ENCODE measurements at places on chromosomes 2 and 18.
A peak's percentile ranks its signal among the peaks of the same experiment; 100 is the strongest.

DNA sequence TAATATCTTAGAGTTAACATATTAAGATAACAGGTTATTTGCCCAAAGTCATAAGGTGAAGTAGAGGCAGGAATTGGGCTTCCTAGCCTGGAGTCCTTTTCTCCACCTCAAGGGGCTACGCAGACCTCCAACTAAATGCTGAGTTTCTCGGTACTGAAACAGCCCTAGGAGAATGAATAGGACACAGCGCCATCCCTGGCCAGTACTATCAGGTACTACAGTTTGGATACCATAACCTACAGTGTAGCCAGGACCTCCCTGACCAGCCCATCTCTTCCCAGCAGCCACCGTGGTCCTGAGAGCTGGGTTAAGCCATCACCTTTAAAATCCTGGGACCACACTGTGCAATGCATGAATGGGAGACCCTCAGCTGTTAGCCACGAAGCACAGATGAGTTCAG, 15.7 kb downstream of the CASP8 start:
- no peak for DNase-seq

GRCh38 chr18:45517181-45517741, 98.0 kb upstream of the SLC14A2 start:
- no peak for DNase-seq

GRCh38 chr2:195808189-195808588, 151.2 kb downstream of the SLC39A10 start:
- DNase-seq, result no peak

DNA sequence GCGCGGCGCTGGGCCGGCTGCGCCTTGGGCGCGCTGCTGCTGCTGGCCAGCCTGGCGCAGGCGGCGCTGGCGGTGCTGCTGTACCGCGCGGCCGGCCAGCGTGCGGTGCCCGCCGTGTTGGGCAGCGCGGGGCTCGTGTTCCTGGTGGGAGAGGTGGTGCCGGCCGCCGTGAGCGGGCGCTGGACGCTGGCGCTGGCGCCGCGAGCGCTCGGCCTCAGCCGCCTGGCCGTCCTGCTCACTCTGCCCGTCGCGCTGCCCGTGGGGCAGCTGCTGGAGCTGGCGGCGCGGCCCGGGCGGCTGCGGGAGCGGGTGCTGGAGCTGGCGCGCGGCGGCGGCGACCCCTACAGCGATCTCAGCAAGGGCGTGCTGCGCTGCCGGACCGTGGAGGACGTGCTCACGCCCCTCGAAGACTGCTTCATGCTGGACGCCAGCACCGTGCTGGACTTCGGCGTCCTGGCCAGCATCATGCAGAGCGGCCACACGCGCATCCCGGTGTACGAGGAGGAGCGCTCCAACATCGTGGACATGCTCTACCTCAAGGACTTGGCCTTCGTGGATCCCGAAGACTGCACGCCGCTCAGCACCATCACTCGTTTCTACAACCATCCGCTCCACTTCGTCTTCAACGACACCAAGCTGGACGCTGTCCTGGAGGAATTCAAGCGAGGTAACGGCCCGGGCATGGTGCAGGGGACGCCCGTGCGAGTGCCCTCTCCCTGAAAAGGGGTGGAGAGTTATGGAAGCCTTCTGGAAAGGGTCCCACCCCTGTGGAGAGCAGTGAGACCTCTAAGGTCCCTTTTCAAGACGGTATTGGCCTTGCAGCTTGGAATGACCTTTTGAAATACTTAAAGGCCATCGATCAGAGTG, 1.0 kb downstream of the CNNM3 start:
- DNase-seq, result no peak

GRCh38 chr2:44358503-44358902, 2.8 kb downstream of the PREPL start:
- peak; percentile 19 for DNase-seq

- no peak for DNase-seq
These were observed 11.7 kb downstream of the CXCR2 start for GRCh38 chr2:218137514-218137913.

- DNase-seq, result no peak
These were observed 89.1 kb downstream of the ANTXR1 start for GRCh38 chr2:69102041-69102593.

Measured in CD4-positive, alpha-beta memory T cell (primary cell).